ENCODE measurements at places on chromosomes 5 and 9.

GRCh38 chr5:134468921-134469400 lies 56.5 kb upstream of the JADE2 start:
- ATAC-seq, result no peak

- peak; percentile 94 for ATAC-seq
Measured at GRCh38 chr9:74952201-74953151, at the start of gene C9orf40. Gene C9orf40 (minus strand): TSS chr9:74952912. CDS start chr9:74952611, 301 bp downstream.

GRCh38 chr9:137431416-137431931 lies 8.3 kb downstream of the NOXA1 start:
- ATAC-seq, result no peak

- peak; percentile 57 for ATAC-seq
Measured at GRCh38 chr5:113806250-113806649, 292.8 kb downstream of the YTHDC2 start.

- no peak for ATAC-seq
Measured at GRCh38 chr9:127346584-127346983, 50.4 kb upstream of the SLC2A8 start.

- ATAC-seq, result no peak
Measured at GRCh38 chr5:64682608-64683007, 7.7 kb upstream of the SHISAL2B start.

GRCh38 chr5:116859666-116860320 lies 285.2 kb upstream of the SEMA6A start:
- ATAC-seq, result no peak

- ATAC-seq, result no peak
Measured at GRCh38 chr5:115382989-115383388, 86.5 kb upstream of the CCDC112 start.

DNA sequence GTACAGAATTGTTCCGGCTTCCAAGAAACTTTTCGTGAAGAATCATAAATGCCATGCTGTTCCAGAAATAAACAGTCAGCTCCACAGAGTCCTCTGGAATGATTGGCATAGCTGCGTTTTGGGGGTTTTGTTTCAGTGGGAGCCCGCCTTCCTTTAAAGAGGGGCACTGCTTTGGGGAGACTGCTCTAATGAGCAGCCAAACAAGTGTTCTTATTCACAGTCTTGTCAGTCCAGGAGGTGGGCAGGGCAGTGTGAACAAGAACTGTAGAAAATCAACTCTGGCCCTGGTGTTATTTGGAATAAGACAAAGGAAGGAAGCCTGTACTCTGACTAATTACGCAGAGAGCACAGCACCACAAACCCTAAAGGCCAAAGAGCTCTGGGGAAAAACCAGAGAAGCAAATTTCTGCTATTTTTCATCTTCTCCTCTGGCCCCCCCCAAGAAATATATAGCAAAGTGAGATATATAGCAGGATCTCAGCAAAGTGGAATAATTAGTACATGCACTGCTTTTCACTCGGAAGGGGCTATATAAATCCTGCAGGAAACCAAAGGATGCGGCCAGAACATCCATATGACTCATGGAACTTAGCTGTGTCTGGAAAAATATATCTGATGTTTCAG lies 92.9 kb downstream of the GLDC start:
- ATAC-seq, result no peak

DNA sequence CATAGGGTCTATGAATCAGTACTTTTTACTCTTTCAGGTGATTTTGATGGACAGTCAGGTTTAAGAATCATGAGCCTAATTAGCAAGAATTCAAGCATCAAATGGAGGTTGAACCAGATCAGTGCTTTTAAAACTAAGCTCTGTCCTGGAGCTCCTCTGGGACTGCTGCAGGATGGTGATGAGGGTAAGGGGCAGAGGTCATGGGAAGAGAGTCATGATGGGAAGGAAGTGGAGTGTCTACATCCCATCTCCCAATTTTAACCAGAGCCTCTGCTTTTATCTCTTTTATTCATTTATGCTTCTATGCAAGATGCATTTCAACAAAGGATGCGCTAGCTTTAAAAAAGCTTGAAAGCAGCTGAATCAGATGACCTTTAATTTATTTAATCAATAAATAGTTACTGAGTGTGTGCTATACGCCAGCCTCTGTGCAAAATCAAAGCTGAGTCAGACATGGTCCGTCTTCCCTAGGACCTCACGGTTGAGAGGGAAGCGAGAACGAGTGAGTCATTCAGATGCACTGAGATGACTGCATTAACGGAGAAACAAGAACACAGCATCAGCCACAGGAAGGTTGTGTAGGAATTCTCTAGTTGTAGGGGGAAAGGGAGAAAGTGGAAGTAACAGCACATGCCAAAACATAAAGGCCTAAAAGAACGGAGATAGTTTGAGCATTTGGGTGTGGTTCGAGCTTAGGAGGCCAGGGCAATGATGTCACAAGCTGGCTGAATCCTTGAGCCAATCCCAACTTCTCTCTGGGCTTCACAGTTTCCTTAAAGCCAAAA lies 441.6 kb upstream of the BRINP1 start:
- ATAC-seq, result peak; percentile 77

- no peak for ATAC-seq
Measured at GRCh38 chr5:60470881-60471280, 229.1 kb downstream of the DEPDC1B start.

GRCh38 chr9:120306088-120306487 lies 273.9 kb downstream of the CDK5RAP2 start:
- no peak for ATAC-seq

GRCh38 chr5:133785182-133785581 lies 172.8 kb upstream of the FSTL4 start:
- no peak for ATAC-seq

DNA sequence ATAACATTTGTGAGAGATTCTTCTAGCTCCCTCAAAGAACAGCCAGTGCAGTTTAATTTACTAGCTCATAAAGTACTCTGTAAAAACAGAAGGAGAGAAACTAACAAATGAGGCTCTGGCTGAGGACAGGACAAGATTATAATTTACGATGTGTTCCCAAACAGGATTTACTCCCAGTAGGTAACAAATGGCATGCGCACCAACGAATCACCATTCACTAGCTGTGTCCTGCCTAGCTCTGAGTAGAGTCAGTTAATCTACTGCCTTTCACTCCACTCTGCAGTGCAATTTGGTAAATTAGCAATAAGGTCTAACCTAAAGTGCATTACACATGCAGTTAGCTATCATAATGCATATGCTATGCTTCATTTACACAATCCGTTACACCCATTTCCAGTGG lies 497.4 kb upstream of the CCNG1 start:
- peak; percentile 89 for ATAC-seq

DNA sequence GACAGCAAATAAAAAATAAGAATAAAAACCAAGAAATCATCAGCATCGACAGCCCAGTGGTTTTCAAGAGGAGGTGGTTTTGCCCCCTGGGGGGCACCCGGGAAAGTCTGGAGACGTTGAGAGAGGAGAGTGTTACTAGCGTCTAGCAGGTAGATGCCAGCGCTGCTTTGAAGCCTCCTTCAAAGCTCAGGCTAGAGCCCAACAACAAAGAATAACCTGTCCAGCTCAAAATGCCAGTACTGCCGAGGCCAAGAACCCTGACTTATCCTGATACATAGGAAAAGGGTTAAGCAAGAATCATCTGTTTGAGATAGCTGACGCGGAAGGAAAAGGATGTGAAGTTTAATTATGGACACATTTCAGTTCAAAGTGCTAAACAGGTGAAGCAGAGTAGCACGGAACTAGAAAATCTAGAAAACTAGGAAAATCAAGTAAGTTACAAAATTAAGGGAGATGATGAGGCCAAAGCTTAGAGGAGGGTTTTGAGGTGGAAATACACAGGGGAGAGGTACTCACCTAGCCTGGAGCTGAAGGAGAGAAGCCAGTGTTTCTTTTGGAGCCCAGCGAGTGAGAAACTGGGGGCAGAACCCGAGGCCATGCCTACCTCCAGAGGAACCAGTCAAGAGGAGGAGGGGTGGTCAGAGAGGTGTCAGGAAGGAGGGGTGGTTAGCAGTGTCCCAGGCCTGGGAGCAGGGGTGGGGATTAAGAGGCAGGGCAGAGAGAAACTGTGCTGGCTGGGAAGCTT lies 121.0 kb upstream of the RETREG1 start:
- ATAC-seq, result no peak

DNA sequence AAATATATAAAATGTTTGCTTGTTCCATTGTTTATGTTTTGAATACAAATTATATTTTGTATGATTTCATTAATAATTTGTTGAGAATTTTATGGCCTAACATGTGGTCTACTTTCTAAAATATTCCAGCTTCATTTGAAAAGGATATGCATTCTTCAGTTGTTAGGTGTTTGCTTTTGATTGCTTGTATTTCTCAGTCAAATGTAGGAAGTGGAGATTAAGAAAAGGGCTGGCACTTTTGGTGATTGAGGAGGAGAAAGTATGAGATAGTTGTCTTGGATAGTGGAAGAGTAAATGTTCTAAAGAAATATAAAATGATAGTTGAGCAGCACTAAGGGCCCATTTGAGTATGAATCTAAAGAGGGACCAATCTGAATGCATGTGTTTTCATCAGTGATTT lies 23.1 kb downstream of the JAK2 start:
- peak; percentile 62 for ATAC-seq

- ATAC-seq, result no peak
Measured at GRCh38 chr5:74673011-74673790, 11.8 kb upstream of the HEXB start.

GRCh38 chr9:132579427-132579798 lies 3.0 kb upstream of the BARHL1 start:
- ATAC-seq, result no peak

GRCh38 chr9:115883467-115884329 lies 269.9 kb upstream of the PAPPA start:
- peak; percentile 64 for ATAC-seq

GRCh38 chr9:115914291-115914690 lies 239.3 kb upstream of the PAPPA start:
- ATAC-seq, result no peak

GRCh38 chr9:136399176-136400037 lies 563 bp downstream of the SNAPC4 start:
- ATAC-seq, result peak; percentile 47

DNA sequence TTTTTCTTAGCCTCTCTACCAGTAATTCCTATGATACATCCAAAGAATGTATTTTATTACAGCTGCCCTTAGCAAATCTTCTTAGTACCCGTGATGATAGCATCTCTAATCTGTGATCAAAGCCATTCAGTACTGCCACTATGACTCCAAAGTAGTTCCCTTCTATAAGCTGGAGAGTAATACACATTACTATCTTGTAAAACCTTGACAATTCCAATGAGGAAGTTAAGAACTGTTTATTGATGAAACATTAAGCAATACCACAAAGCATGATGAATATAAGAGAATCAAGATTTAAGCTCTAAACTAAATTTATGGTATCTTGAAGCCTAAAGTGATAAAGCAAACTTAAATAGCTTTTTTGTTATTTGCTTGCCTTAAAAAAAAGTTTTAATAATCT lies 86.1 kb downstream of the SMIM23 start:
- no peak for ATAC-seq

- ATAC-seq, result no peak
Measured at GRCh38 chr5:135134691-135135381, 100.8 kb upstream of the PITX1 start.

- peak; percentile 73 for ATAC-seq
Measured at GRCh38 chr5:176658007-176658599, 10.8 kb downstream of the TSPAN17 start.

DNA sequence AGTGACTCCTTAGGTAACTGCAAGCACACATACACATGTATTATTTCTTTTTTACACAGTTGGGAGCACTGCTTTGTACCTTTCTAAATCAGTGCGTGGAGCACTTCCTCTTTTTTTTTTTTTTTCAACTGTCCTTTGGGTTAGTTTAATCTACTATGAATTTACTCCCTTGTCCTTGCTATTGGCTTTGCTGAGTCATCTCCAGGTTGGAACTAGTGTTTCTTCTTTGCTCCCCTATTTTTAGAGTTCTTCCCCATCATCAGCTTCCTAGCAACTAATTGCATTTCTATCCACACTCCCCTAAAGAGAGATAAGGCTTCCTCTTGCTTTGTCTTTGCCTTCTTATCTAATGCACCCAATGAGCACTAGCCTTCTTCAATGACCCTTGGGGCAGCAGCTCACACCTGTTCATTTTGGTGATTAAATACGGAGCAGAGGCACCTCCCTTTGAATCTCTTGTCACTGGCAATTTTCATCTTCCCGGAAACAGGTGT lies 24.3 kb downstream of the S100Z start:
- ATAC-seq, result no peak

- no peak for ATAC-seq
Measured at GRCh38 chr5:143350751-143351602, 52.5 kb downstream of the NR3C1 start.

GRCh38 chr9:107155244-107155817 lies 127.7 kb upstream of the RAD23B start:
- ATAC-seq, result no peak

DNA sequence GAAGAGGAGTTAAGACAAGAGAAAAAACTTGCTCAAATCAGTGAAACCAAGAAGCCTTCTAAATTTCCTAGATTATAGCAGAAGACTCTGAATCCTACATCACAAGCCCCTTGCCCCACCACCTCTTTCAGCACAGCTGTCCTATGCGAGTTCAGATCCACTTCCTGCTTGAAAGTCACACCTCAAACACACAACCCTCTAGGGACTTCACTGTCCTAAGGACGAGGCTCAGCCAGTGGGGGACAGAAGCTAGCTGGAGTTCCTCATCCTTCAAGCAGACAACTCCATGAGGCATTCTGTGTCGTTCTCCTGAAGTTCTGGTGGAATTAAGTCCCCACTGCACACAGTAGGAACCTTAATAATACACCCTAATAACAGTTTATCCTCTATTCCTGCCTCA lies 44.3 kb downstream of the NRG2 start:
- no peak for ATAC-seq

DNA sequence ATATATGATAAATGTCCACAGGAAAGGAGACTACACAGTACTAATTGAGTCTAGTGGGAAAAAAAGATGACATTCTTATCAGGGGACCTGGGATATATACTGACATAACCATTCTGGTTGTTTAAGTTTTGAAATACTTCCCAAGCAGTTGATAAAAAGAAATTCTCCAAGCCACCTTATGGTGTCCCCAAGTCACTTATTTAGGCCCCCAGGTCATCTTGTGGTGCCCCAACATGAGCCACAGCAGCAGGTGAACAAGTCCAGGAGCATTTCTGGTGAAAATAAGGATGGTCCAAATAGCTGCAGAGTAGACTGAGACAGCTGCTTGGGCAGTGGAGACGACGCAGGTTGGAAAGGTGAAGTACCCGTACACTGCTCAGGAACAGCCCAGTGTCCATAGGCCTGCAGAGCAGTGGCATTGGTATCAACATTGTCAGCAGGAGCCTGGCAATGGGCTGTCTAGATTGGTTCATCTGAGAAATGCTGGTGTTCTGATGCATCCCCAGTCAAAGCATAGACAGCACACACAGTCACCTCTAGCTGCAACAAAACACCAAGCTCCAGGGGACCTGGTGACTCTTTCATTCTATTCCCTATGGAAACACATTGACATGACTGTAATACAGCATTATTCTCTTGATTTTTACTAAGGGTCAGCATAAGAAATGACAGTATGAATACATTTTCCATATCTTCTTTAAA lies 430.6 kb downstream of the NR2F1-AS1 start:
- no peak for ATAC-seq

DNA sequence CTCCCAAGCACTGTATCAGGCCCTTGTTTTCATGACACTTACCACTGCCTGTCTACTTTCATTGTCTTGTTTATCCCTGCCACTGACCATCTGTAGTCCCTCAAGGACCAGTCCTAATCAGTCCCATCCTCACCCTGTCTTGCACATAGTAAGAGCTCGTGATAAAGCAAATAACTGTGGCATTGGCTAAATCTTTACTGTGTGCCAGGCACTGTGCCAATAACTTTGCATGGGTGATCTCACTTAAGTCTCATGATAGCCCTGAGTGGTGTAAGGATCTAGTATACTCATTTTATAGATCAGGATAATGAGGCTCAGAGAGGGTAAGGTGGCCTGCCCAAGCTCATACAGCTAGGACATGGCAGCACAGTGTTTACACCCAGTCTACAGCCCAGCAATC lies 5.6 kb downstream of the CDX1 start:
- ATAC-seq, result no peak

Data from motor neuron (in vitro differentiated cells).